ENCODE measurements at places on chromosomes 1 and 21. TPM values are rescaled to one million over a fixed set of nuclear protein-coding genes. Genes with fewer than 3 reads are reported as not detected.

GRCh38 chr21:34362136-34362444 is 1.7 kb upstream of the KCNE2 start:
- DNase-seq, result no peak

GRCh38 chr1:35112668-35113067 is 33.5 kb downstream of the ZMYM1 start:
- DNase-seq, result no peak

DNA sequence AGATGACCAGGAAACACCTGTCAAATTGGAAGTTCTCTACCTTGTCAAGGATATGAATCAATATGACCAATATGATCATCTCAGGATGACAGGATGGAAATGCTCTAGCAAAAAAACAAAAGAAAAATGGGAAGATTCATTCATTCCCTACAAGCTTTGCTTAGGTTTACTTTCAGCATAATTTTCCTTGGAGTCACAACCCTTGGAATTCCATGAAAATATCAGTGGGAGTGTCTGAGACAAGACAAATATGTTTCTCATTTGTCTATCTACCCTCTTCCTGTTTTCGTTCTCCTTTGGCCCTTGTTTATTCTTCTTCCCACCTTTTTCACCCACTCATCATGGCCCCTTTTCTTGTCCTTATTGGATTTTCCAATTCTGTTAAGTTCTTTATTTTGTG is 50.6 kb downstream of the COLGALT2 start:
- no peak for DNase-seq

GRCh38 chr1:87273291-87273690 is 55.4 kb upstream of the LMO4 start:
- DNase-seq, result no peak

DNA sequence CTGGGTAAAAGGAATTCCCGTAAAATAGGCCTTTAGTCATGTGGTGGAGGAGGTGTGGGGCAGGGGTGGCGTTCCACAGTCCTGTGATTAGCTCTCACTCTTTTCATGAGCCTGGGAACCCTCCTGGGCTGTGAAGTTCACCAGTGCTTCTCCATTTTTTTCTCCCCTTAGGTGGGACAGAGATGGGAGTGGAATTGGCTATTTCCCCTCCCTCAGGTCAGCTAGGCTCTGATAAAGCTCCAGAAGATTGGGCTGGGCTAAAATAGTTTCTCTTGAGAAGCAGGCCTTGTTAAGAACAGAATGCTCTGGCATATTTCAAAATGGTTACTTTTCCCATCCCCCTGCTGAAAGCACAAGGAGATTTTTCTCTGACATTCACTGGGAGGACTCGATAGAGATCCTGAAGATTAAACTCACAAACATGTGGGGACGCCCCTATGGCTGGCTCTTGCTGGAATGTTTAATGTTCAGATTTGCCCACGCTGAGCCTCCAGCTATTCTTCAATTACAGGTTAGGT is 33.4 kb upstream of the SLC2A1 start:
- DNase-seq, result no peak

Gene UBE2U
- not detected for total RNA-seq

Gene DMRTA2
- total RNA-seq, result not detected

- no peak for DNase-seq
Observed at GRCh38 chr1:11888877-11889208, 30.1 kb upstream of the NPPB start.

GRCh38 chr1:210132582-210132981 is 100.0 kb upstream of the SERTAD4 start:
- no peak for DNase-seq

- no peak for DNase-seq
Observed at GRCh38 chr1:14996133-14997050, 157.2 kb upstream of the TMEM51 start.

GRCh38 chr1:165383599-165384405 is 27.3 kb upstream of the LMX1A start:
- DNase-seq, result no peak

- no peak for DNase-seq
Observed at GRCh38 chr1:53025034-53025768, 36.8 kb upstream of the PODN start.

Gene C1orf74
- 15.0 TPM for total RNA-seq

Gene CFAP126
- not detected for total RNA-seq

All from suprapubic skin (tissue), 4 donors.